ENCODE measurements at places on chromosomes 2 and 18.
A peak's percentile ranks its signal among the peaks of the same experiment; 100 is the strongest.

GRCh38 chr2:68214381-68214780, 38.0 kb downstream of the PPP3R1 start:
- no peak for DNase-seq

DNA sequence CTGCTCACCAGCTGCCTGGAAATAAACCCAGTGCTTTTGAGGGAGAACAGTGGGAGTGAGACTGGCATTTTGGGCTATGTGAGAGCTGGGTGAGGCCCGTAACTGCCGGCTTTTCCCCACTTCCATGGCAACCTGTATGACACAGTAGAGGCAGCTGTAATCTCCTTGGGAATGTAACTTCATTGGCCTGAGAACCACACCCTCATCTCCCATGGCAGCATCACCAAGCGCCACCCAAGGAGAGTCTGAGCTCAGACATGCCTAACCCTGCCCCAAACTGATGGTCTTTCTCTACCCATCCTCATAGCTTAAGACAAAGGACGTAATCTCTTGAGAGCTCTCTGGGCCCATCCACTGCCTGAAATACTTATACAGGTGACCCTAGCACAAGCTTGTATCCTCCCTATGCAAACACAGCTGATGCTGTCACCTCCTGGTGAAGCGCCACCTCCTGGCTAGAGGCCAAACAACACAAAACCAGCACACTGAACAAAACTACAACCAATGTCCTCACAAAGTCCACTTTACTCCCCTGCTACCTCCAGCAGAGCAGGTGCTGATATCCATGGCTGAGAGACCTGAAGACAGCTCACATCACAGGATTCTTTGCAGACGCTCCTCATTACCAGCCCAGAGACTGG, 763.4 kb upstream of the NRXN1 start:
- no peak for DNase-seq

DNA sequence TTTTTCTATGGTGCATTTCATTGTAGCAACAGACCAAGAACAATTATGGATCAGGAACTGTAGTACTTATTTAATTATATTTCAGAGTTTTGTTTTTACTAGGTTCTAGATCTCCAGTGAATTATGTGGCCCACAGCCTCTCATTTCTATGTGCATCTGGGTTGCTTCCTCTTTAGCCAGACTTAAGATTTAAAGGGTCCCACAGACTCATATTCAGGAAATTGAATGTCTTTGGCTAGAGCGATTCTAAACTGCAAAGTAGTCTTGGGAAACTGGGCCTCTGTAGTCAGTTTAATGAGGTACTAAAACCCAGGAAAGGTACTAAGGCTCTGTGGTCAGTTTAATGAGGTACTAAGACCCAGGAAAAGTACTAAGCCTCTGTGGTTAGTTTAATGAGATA, 94.4 kb downstream of the LYPD6B start:
- no peak for DNase-seq

DNA sequence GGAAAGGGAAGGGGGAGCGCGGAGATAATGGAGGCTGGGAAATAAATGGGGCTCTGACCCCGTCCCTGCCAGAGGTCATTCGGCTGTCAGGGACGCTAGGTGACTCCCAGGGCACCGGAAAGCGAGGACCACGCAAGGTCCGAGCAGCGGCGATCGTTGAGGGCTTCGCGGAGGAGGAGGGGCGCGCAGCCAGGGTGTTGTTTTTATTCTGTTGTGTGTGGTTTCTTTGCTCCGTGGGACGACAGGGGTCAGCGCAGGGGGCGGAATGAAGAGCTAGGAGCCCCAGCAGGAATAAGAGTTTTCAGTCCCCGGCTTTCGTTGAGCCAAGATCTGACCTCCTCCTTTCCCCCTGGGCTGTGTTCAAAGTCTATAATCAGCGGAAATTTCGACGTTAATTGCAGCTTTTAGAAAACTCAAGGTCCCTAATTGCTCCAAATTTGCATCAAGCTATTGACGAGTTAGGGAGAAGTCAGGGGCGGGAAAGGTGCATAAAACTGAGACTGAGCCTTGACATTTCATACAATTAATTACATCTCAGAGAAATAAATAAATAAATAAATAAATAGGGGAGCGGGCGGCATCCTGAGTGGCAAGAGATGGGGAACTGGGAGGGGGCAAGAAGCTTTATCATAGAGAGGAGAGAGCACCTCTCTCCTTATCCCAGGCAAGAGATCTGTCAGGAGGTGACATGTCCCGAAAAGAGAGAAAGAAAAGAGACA, 2.2 kb downstream of the GAD1 start:
- no peak for DNase-seq

- no peak for DNase-seq
These were observed 34.9 kb downstream of the SLC20A1 start for GRCh38 chr2:112680666-112681101.

DNA sequence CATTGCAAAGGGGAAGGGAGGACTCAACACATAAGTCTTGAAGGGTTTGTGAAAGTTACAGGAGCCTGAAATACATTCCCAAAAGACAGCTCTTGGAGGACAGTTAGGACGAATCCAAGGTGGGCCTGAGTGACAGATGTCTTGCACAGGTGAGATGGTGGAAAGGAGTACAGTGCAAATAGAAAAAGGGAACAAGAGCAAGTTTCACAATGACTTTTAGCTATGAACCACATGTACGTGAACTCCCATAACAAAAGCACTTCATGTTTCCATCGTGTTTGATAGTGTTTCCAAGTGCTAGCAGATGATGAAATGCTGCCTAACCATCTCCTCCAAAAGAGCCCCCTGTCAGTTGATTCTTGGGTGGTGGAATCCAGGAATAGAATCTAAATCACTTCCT, 1.8 kb downstream of the IL18RAP start:
- DNase-seq: no peak

GRCh38 chr2:105358593-105358992, 21.3 kb downstream of the C2orf49 start:
- no peak for DNase-seq

DNA sequence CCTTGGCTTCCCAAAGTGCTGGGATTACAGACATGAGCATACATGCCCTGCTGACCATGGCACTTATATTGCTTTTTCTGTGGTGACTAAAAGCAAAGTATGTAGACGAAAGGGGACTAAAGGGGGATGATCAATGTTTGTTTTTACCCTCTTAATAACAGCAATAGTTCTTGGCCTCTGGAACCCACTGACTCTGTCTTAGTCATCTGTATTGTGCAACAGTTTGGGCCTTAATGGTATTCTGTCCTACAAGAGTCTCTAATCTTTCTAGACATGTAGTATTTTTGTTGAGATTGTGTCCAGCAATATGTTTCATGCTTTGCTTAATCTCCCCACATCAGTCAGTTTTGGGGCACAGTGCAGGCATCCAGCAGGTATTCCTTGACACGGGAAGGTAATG, 359.9 kb upstream of the FANCL start:
- no peak for DNase-seq

DNA sequence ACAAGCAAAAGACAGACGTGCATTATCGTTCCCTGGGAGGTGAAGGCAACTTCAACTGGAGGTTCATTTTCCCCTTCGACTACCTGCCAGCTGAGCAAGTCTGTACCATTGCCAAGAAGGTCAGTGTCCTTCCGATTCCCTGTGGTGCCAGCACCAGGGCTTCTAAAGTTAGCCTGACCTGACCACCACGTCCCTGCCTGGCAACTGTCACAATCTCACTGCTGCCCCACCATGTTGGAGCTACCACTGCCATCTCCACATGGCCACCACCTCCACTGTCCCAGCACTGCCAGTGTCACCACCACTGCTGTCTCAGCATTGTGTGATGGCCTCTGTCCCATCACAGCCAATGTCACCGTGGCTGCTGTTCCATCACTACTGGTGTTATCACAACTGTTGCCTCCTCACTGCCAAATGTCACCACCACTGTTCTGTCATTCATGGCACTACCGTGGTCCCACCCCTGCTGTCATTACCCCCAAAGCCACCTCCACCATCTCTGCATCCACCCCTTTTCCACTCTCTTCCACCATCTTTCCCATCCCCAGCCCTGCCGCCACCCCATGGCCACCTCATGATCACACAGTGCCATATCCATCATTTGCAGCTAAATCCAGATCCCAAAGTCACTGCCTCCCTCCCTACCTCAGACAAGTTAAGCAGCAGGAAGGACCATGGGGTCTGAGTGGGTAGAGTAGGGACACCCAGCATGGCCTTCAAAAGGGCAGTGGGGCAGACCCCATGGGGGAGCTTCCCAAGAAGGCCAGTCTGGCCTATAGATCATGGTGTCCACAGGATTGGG, 216.5 kb downstream of the DYSF start:
- DNase-seq: no peak

DNA sequence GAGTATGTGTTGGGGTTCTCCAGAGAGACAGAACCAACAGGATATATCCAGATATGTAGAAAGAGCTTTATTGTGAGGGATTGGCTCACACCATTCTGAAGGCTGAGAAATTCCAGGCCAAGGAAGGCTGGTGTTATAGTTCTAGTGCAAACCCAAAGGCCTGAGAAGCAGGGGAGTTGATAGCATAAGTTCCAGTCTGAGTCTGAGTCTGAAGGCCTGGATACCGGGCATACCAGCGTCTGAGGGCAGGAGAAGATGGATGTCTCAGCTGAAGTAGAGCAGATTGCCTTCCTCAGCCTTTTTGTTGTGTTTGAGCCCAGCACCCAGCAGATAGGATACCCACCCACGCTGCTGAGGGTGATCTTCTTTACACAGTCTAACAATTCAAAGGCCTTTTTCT, 211.7 kb upstream of the RASGRP3 start:
- no peak for DNase-seq

DNA sequence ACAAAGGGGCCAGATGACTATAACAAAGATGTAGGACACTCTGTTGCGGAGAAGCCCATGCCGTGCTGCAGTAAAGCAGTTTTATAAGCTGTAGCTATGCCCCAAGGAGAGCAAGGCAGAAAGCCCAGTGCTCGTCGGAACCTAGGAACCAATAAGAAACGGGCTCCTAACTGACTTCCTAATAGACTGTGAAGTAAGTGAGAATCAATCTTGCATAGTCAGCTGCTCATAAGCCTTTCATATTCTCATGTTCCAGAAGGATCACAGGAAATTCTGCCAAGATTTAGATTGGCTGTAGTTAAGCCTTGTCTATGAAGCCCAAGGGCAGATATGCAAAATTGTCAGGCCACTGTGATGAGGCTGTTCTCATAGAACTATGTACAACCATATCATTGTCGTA, 98.4 kb downstream of the RTTN start:
- DNase-seq: no peak

DNA sequence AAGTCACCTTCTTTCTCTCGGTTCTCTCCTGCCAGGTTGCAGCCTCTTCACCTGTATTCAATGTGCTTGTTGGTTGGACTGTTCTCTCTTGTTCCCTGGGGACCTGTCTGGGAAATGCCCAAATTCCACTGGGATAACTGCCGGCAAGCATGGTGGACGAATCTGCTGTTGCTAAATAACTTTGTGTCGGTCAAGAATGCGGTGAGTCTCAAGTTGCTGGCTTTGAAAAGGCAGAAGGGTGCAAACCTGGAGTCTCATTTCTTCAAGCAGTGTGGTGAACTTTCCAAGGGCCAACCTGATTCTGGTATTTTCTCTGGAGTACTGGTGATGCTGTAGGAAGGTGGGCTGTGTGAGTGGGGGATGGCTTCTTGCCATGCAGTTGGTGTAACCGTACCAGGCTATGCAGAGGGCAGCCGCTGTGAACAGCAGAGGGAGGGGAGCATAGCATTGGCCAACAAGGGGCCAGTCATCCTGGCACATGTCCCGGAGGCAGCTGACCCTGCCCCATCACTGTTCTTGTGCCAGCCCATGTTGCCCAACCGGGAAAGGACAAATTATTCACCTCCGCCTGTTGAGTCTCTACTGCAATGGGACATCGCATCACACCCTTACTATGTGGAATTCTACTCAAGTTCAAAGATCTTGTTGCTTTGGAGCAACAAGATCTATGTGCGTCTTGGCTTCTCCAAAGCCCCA, 88.1 kb upstream of the SEC11C start:
- DNase-seq: no peak

DNA sequence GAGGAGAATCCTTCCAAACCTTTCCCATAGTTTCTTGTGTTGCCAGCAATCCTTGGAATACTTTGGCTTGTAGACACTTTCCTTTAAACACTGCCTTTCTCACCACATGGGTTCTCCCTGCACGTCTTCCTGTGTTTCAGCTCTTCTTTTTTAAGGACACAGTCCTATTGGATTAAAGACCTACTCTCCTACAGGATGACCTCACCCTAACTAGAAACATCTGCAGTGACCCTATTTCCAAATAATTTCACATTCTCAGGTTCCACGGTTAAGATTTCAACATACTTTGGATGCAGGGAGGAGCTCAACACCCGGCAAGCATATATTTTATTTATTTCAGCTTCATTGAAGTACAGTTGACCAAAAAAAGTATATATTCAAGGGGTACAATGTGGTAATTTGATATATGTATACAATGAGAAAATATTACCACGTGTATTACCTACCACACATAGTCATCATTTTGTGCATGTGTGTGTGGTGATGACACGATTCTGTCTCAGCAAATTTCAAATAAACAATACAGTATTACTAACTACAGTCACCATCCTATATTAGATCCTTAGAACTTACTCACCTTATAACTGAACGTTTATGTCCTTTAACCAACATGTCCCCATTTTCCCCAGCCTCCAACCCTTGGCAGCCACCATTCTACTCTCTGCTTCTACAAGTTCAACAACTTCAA, 745.0 kb downstream of the CBLN2 start:
- no peak for DNase-seq

DNA sequence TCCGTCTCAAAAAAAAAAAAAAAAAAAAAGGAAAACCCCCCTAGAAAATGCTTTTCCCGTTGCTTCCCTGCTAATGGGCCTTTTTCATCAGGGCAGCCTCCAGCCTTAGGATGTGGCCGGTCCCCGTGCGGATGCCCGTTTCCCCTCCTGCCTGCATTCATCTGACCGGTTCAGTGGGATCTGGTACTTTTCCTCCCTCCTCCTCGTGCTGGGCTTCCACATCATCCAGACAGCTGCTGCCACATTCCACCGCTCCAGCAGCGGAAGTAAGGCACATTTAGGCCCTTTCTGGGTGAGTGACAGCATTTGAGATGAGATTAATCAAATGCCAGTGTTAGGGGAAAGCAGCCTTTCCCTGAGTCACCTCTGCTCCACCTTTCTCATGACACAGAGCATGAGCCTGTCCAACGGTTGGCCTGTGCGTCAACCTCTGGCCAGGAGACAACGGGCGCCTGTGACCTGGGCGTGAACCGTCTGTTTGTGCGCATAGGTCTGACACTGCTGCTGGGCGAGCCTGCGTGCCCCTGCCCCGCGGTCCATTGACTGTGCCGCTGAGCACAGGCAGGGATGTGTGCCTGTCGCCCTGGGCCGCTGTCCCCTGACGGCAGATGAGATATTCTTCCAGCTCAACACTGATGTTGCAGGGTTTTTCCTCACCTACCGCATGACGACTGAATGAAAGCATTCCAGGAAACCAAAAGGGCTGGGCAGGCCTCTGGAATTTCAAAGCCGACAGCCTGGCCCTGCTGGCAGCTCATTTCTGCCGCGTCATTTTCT, 174.0 kb downstream of the TGIF1 start:
- DNase-seq: no peak

DNA sequence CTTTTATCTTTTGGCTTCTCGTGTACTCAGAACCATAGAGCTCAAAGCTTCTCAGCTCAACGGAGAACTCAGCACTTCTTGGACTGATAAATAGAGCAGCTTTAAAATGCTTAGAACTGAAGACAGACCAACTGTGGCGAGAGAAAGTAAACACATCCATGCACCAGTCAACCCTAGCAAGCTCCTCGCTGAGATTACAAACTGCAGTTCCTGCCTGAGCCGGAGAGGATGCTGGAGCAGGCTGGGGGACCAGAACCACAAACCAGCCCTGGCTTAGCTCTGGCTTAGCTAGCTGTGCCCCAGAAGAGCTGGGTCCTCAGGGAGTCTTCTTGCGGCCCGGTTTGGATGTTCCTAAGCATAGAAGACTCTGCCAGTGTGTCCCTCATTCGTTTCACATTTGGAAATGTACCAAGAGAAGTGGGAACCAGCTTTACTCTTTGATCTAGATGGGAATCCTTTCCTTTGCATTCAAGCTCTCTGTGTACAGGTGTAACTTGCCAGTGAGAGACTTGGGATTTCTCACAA, 5.6 kb downstream of the PAX8 start:
- DNase-seq: peak; percentile 20

Data from activated CD4-positive, alpha-beta T cell treated with anti-CD3 and anti-CD28 coated beads, Interleukin-2, amount 50 U/mL, for 1 hour (primary cell).